ENCODE measurements at places on chromosomes 4 and X.

GRCh38 chrX:24148121-24148520 lies 1.4 kb upstream of the ZFX start:
- no peak for DNase-seq

DNA sequence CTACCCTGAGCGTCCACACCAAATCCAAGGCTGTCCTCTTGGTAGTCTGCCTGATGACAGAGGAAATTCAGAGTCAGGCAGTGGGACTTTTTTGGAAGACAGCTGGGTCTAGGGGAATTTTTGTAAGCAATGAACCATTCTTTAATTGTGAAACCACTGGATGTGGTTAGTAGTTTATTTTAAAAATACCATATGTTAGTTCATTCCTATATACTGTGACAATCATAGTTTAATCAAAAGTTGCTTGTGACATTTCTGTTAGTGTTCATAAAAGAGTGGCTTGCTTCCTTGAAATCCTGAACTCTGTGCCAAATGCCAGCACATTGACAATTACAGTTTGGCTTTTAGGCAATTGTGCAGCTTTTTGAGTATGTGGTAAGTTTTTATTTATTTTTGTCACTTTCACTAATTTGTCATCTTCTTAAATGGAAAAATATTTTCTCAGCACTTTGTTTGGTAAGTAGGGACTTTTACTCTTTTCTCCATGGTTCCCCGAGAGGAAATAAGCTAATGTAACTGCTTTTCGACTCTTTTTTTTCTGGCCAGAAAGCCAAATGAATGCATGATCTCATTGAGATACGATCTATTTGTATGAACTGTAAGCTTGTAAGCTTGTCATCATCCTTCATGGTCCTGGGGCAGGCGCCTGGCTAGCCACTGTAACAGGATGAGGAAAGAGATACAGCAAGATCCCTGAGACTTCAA lies 72.6 kb upstream of the SLC4A4 start:
- no peak for DNase-seq

DNA sequence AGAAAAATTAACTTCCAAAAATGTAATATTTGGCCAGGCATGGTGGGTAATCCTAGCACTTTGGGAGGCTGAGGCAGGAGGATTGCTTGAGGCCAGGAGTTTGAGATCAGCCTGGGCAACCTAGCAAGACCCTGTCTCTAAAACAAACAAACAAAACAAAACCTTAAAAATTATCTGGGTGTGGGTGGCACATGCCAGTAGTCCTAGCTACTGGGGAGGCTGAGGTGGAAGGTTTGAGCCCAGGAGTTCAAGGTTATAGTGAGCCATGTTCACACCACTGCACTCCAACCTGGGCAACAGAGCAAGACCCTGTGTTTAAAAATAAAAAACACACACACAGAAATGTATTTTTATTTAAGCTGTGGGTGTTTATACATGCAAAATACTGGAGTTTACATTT lies 12.0 kb downstream of the FAM120C start:
- no peak for DNase-seq

- DNase-seq, result no peak
These were observed 237.9 kb downstream of the ARHGAP10 start for GRCh38 chr4:147969573-147970385.

- DNase-seq, result no peak
These were observed 82.6 kb upstream of the TMEM164 start for GRCh38 chrX:109920325-109920724.

Measured in NCI-H510A treated with DMSO at 0.1 percent for 48 hours (cell line).